ENCODE measurements at places on chromosomes 12 and 14.

- H3K27ac ChIP-seq, result no peak overlapping the region
- H3K36me3 ChIP-seq, result no peaks in the 10 kb centered on the region
These were observed 23.2 kb downstream of the BCL11B start for GRCh38 chr14:99248761-99249171.

DNA sequence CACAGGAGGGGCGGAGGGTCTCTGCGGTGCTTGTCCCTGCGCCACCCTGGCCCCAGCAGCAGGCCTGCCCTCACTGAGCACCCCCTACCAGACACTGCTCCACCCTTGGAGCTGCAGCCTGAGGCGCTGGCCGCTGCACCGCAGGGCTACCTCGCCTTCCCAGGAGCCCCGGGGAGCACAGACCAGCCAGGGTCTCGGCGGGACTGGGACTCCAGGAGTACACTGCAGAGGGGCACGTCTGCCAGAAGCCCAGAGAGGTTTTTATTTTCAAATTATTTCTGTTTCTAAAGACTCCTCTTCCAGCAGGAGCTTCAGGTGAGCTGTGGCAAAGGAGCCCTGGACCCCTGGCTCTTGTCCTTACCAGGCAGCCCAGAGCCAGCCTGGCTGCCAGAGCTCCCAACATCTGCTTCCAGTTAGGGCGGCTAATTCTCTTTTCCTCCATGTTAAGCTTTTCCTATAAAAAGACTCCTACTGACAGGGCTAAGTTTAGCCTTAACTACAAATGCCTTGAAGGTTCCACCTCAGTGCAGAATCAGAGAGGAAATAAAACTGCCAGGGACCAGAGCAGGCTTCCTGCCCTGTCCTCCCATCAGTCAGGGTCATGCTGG, 26.4 kb downstream of the DEGS2 start:
- no peak overlapping the region for H3K4me3 ChIP-seq
- no peaks in the 10 kb centered on the region for H3K4me1 ChIP-seq
- peak overlapping the region; percentile 57 for H3K27ac ChIP-seq

- no peak overlapping the region for H3K4me3 ChIP-seq
- no peaks in the 10 kb centered on the region for H3K4me1 ChIP-seq
- no peak overlapping the region for H3K27ac ChIP-seq
- H3K27me3 ChIP-seq, result no peaks in the 10 kb centered on the region
- no peaks in the 10 kb centered on the region for H3K36me3 ChIP-seq
- no peak for DNase-seq
These were observed 41.1 kb downstream of the GTF2A1 start for GRCh38 chr14:81179631-81180030.

GRCh38 chr14:29039171-29039570, 272.6 kb downstream of the FOXG1 start:
- no peaks in the 10 kb centered on the region for H3K27me3 ChIP-seq
- no peaks in the 10 kb centered on the region for H3K4me1 ChIP-seq
- H3K27ac ChIP-seq, result no peak overlapping the region
- DNase-seq, result no peak
- H3K36me3 ChIP-seq, result no peaks in the 10 kb centered on the region

GRCh38 chr14:23512156-23512555, 39.4 kb downstream of the ZFHX2 start:
- DNase-seq, result no peak
- no peaks in the 10 kb centered on the region for H3K4me1 ChIP-seq
- no peaks in the 10 kb centered on the region for H3K27me3 ChIP-seq
- no peak overlapping the region for H3K27ac ChIP-seq

GRCh38 chr14:100384819-100385813, 62.0 kb downstream of the SLC25A47 start:
- DNase-seq, result no peak
- no peaks in the 10 kb centered on the region for H3K36me3 ChIP-seq
- H3K4me1 ChIP-seq, result no peaks in the 10 kb centered on the region
- no peaks in the 10 kb centered on the region for H3K27me3 ChIP-seq

- DNase-seq, result no peak
- H3K27me3 ChIP-seq, result no peaks in the 10 kb centered on the region
- H3K36me3 ChIP-seq, result no peaks in the 10 kb centered on the region
- H3K27ac ChIP-seq, result no peak overlapping the region
- H3K4me1 ChIP-seq, result no peaks in the 10 kb centered on the region
- no peak overlapping the region for H3K4me3 ChIP-seq
These were observed 120.9 kb upstream of the NPAS3 start for GRCh38 chr14:32817780-32818179.

DNA sequence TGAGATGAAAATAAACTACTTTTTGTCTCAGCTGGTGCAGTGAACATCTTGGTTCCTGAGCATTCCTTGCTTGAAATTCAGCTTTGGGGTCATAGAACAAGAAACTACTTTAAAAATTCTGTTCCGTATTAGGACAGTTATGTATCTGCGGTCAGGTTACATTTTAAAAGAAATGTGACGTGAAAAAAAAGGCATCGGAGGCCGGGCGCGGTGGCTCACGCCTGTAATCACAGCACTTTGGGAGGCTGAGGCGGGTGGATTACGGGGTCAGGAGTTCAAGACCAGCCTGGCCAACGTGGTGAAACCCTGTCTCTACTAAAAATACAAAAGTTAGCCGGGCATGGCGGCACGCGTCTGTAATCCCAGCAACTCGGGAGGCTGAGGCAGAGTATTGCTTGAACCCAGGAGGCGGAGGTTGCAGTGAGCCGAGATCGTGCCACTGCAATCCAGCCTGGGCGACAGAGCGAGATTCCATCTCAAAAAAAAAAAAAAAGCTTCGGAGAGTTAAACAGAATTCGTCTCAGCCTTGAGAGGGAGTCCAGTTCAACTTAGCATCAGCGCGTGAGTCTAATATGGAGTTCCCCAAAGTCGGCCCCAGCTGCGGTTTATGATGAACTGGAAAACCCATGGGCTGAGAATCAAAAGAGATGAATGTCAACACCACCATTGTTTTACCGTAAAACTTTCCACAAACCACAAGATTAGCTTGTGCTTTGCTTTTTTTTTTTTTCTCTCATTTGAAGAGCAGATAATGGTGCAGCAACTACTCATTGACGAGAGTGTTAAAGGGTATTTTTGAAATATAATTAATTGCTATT, 2.1 kb upstream of the SLC2A13 start:
- no peaks in the 10 kb centered on the region for H3K4me1 ChIP-seq
- no peak overlapping the region for H3K27ac ChIP-seq
- H3K4me3 ChIP-seq, result peak overlapping the region; percentile 94
- no peaks in the 10 kb centered on the region for H3K36me3 ChIP-seq

- H3K36me3 ChIP-seq, result no peaks in the 10 kb centered on the region
- no peak for DNase-seq
- peaks cover 15% of the 10 kb centered on the region for H3K27me3 ChIP-seq
- no peak overlapping the region for H3K27ac ChIP-seq
- no peak overlapping the region for H3K4me3 ChIP-seq
These were observed 31.2 kb upstream of the RBM19 start for GRCh38 chr12:113997365-113997764.

GRCh38 chr14:53461858-53462257, 308.7 kb upstream of the DDHD1 start:
- H3K4me3 ChIP-seq, result no peak overlapping the region

DNA sequence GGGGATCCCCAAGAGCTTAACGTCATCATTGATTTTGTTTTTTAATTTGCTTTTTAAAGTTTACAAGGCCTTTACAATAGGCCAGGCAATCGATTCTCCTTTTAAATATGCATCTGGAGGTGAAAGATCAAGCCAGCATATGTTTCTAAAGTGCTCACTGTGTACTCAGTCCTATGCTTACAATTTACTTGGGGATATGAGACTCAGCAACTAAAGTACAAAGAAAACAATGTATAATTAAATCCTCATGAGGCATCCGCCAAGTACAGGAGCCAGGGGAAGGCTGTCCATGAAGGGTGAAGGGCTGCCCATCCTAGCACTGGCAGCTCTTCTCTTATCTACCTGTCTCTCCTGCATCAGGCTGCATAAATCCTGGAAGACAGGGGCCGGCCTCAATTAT, 11.8 kb downstream of the CCDC92 start:
- H3K27ac ChIP-seq, result no peak overlapping the region
- no peak for DNase-seq
- H3K4me3 ChIP-seq, result no peak overlapping the region

DNA sequence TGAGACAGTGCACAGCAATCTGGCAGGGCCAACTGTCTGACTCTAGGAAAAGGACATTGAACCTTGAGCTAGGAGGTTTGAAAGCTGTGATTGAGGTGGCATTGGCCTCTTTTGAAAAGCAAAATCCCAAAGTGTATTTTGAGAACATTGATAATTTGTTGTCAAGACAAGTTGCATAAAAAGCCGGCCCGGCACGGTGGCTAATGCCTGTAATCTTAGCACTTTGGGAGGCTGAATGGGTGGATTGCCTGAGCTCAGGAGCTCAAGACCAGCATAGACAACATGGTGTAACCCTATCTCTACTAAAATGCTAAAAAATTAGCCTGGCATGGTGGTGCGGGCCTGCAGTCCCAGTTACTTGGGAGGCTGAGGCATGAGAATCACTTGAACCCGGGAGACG, 331.6 kb downstream of the DUSP6 start:
- no peaks in the 10 kb centered on the region for H3K36me3 ChIP-seq
- H3K27ac ChIP-seq, result no peak overlapping the region
- DNase-seq, result no peak
- no peaks in the 10 kb centered on the region for H3K27me3 ChIP-seq

GRCh38 chr12:56261503-56262232, 3.5 kb upstream of the ANKRD52 start:
- H3K4me1 ChIP-seq, result no peaks in the 10 kb centered on the region
- no peaks in the 10 kb centered on the region for H3K36me3 ChIP-seq
- no peaks in the 10 kb centered on the region for H3K27me3 ChIP-seq
- H3K4me3 ChIP-seq, result no peak overlapping the region
- DNase-seq, result no peak

DNA sequence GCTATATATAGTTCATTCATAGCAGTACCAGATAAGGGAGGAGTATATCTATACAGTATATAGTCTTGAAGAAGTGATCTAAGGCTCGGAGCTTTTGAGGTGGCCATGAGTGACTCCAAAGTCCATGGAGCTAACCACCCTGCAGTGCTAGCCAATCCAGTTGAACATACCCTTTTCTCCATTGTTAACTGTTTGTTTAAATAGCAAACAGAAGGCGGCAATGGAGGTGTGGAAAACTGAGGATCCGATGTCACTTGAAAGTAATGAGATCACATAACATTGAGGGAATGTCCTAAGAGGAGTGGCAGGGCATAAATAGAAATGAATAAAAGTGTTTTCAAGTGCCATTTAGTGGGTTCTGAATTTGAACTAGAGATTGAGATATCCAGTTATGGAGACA, 12.4 kb upstream of the SNAPC1 start:
- H3K4me3 ChIP-seq, result no peak overlapping the region
- H3K27me3 ChIP-seq, result no peaks in the 10 kb centered on the region
- H3K4me1 ChIP-seq, result no peaks in the 10 kb centered on the region
- DNase-seq, result no peak

- H3K27me3 ChIP-seq, result no peaks in the 10 kb centered on the region
- no peak for DNase-seq
- no peaks in the 10 kb centered on the region for H3K4me1 ChIP-seq
These were observed 491.8 kb downstream of the PCNX1 start for GRCh38 chr14:71399057-71399487.

DNA sequence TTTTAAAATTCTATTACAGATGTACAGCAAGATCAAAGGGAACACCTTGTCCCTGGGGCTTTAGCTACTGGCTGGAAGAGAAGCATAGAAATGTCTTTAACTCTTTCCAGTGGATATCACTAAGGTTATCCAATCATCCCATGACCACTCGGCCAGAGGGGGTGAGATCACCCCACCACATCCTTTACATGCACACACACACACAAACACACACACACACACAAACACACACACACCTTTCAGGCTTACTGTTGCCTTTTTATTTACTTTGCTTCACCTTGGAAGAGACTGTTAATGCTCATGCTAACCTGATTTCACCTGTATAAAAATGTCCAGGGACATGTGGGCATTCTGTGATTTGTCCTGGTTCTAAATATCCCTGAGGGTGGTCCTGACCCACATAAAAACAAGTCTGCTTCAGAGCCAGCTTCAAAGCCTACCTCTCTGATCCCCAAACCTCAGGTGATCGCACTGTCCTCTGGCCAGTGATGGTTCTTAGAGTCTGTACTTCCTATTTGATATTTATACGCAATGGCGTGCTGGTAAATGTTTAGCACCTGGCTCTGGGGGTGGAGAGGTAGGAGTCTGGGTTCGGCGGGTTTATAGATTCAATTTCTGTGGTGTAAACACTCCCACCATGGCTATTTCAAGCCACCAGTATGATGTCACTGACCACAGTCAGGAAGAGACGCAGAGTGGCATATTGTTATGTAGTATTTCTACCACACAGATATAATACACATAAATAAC, 166.1 kb upstream of the EEA1 start:
- no peaks in the 10 kb centered on the region for H3K4me1 ChIP-seq
- H3K4me3 ChIP-seq, result no peak overlapping the region
- no peaks in the 10 kb centered on the region for H3K36me3 ChIP-seq
- DNase-seq, result no peak

DNA sequence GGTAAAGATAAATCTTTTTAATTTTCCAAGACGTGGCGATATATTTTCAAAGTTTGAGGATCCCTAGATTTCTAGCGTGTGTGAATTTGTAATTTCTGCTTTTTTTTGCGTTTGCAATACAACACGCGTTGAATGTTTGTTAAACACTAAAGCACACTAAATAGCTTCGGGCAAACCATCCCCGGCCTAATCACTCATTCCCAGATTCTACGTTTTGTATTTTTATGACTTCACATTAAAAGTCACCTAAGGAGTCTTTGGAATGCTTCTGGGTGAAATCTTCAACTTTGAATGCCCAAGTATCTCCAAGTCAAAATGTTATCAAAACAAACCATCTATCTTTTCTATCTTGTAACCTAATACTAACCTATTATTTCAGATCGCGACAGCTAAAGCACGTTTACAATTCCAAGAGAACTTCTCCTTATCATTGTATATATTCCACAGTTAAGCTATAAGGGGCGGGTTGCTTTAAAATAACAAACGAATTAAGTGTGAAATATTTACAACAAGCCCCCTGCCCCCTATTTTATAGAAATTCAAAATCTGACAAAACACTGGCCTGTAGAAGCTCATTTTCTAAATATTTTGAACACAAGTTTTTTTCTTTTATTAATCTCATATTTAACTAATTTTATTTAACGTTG, 1.1 kb downstream of the ALX1 start:
- no peaks in the 10 kb centered on the region for H3K36me3 ChIP-seq
- no peak overlapping the region for H3K27ac ChIP-seq
- peak overlapping the region; percentile 61 for H3K4me3 ChIP-seq
- DNase-seq, result no peak

DNA sequence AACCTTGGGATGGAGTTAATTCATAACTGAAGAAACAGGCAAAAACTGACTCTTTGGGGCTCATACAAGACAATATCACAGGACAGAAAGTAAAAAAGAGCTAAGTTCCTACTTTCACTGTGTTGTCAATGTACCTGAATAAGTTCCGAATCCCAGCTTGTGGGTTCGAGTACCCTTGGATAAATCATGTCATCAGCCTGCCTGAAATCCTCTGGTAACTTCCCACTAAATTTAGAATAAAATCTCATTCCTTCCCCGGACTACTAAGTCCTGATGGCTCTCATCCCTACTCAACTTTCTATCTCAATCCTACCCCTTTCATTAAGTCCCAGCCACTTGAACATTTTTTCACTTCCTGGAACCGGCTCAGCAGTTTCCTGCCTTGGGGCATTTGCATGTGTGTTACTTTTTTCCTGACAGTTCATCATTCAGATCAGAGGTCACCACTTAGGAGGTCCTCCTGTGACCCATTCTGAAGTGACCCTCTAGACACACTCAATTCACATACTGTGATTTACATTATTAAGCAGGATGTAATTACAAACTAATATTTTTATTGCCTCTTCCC, 12.7 kb downstream of the ERP29 start:
- no peaks in the 10 kb centered on the region for H3K27me3 ChIP-seq
- H3K4me1 ChIP-seq, result no peaks in the 10 kb centered on the region
- no peak overlapping the region for H3K4me3 ChIP-seq
